ENCODE measurements at places on chromosomes 1 and 21.
A peak's percentile ranks its signal among the peaks of the same experiment; 100 is the strongest.

- no peaks in the 10 kb centered on the region for H3K4me1 ChIP-seq
- H3K27me3 ChIP-seq: peaks cover 4% of the 10 kb centered on the region
- DNase-seq: no peak
- peak within 1 kb of the TSS; percentile 50 for H3K4me3 ChIP-seq
- no peaks in the 10 kb centered on the region for H3K36me3 ChIP-seq
- no peak within 1 kb of the TSS for H3K27ac ChIP-seq
Measured at GRCh38 chr1:237041795-237042525, at the start of gene RYR2. TSS of gene RYR2 (plus strand) at chr1:237042184. CDS start at chr1:237042522, 338 bp downstream.

GRCh38 chr1:221981461-221981860 lies 239.6 kb upstream of the DUSP10 start:
- no peak overlapping the region for H3K4me3 ChIP-seq
- H3K27me3 ChIP-seq: no peaks in the 10 kb centered on the region
- no peaks in the 10 kb centered on the region for H3K36me3 ChIP-seq
- H3K27ac ChIP-seq: no peak overlapping the region
- no peak for DNase-seq

GRCh38 chr1:59141267-59141863 lies 155.5 kb upstream of the FGGY start:
- peak overlapping the region; percentile 93 for H3K27ac ChIP-seq
- no peak for DNase-seq
- no peaks in the 10 kb centered on the region for H3K27me3 ChIP-seq
- no peak overlapping the region for H3K4me3 ChIP-seq

DNA sequence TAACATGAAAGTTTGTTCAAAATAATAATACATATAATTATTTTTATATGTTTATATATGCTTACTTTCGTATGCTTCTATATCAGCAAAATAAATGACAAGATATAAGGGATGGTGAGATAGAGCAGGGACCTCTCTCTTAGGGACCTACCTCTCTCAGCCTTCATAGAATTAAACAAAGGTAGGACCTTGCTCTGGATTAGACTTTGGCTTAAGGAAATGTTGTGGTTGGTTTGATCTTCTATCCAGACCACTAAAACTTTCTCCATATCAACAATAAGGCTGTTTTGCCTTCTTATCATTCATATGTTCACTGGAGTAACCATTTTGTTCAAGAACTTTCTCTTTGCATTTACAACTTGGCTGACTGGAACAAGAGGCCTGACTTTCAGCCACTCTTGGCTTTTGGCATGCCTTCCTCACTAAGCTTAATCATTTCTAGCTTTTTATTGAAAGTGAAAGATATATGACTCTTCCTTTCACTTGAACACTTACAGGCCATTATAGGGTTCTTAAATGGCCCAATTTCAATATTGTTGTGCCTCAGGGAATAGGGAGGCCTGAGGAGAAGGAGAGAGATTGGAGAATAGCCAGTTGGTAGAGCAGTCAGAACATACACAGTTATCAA lies 14.4 kb downstream of the FRRS1 start:
- DNase-seq: no peak
- no peak overlapping the region for H3K27ac ChIP-seq
- no peaks in the 10 kb centered on the region for H3K27me3 ChIP-seq
- no peaks in the 10 kb centered on the region for H3K36me3 ChIP-seq
- peaks cover 6% of the 10 kb centered on the region for H3K4me1 ChIP-seq
- no peak overlapping the region for H3K4me3 ChIP-seq

DNA sequence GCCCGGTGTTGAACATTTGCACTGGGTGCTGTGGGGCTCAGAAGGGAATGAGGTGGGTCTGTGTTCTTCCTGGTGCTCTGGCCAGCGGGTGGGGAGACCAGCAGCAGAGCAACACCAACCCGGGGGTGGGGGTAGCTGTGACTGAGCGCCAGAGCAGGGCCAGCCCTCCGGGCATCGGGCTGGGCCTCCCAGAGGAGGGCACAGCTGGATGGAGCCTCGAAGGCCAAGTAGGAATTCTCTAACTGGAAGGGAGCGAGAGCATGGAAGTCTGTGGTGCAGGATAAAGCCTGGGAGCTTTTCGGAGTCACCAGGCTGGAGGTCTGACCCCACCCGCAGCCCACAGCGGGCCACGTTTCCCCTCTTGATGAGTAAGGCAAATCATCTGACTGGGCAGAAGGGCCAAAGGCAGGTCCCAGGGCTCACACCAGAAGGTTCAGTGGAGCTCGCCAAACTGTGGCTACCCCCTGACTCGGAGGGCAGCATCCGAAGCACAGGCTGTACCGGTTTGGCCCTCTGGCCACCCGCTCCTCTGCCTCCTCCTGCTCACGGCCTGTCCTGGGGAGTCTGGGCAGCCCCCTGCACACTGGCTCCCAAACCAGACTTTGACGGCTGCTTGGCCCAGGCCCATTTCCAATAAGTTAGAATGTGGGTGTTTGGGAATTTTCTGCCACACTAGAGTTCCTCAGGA lies 18.8 kb downstream of the SLC1A7 start:
- no peaks in the 10 kb centered on the region for H3K36me3 ChIP-seq
- H3K4me1 ChIP-seq: peaks cover 4% of the 10 kb centered on the region
- DNase-seq: peak; percentile 82
- H3K27ac ChIP-seq: peak overlapping the region; percentile 58
